Esophagus muscularis mucosa (tissue), 4 donors: ENCODE measurements at places on chromosomes 2 and 18. TPM values are rescaled to one million over a fixed set of nuclear protein-coding genes. Genes with fewer than 3 reads are reported as not detected.

DNA sequence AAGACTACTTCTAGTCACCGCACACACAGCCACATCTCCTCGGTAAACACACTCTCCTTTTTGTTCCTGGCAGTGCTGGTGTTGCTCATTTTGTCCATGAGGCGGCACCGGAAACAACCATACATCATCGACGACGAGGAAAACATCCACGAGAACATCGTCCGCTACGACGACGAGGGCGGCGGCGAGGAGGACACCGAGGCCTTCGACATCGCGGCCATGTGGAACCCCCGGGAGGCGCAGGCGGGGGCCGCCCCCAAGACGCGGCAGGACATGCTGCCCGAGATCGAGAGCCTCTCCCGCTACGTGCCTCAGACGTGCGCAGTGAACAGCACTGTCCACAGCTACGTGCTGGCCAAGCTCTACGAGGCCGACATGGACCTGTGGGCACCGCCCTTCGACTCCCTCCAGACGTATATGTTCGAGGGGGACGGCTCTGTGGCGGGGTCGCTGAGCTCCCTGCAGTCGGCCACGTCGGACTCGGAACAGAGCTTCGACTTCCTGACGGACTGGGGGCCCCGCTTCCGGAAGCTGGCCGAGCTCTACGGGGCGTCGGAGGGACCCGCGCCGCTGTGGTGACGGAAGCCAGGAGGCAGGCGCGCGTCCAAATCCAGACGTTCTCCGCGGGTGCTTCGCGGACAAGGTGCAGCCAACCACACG lies 221.0 kb downstream of the CDH20 start:
- DNase-seq: peak; percentile 75

- DNase-seq: no peak
These were observed 58.9 kb downstream of the FAM168B start for GRCh38 chr2:131034122-131035051.

DNA sequence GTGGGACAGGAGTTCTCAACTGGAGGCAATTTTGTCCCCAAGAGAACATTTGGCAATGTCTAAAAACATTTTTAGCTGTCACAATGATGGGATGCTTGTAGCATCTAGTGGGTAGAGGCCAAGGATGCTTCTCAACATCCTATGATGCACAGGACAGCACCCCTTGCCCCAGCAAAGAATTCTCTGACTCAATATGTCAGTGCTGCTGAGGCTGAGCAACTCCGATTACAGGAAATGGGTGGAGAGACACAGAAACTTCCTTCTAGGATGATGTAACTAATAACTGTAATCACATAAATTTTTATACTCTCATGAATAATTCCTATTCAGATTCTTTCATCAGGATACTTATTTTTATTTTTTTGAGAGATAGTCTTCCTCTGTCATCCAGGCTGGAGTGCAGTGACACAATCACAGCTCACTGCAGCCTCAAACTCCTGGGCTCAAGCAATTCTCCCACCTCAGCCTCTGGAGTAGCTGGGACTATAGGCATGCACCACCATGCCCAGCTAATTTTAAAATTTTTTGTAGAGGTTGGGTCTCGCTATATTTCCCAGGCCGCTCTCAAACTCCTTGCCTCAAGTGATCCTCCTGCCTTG lies 120.3 kb upstream of the ACAA2 start:
- DNase-seq: no peak

DNA sequence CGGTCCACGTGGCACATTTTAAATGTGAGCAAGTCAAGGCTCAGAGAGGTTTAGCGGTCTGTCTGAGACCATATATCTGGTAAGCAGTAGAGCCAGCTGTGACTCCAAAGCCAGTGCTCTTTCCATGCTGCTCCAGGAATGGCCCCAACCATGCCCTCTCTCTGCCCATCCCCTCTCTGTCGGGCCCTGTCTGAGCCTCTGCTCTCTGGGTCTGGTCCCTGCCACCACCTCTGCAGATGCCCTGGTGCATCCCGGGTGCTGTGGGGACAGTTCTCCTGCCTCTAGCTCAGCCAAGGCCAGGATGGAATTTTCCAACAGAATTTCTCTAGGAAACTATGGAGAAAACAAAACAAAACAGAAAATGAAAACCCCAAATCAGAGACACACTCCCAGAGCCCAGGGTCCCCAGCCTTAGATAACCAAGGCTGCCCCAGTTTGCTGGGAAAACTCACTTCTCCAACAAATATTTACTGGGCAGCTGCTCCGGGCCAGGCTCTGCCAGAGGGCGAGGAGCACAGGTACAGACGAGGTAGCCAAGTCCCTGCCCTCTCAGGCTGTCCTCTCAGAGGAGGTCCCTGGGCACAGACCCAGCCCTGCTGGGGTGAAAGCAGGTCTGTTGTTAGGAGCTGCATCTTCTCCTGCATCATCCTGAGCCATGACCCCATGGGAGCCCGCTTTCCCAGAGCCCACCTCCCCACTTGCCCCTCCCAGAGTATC lies 9.2 kb downstream of the ADRA2B start:
- no peak for DNase-seq

DNA sequence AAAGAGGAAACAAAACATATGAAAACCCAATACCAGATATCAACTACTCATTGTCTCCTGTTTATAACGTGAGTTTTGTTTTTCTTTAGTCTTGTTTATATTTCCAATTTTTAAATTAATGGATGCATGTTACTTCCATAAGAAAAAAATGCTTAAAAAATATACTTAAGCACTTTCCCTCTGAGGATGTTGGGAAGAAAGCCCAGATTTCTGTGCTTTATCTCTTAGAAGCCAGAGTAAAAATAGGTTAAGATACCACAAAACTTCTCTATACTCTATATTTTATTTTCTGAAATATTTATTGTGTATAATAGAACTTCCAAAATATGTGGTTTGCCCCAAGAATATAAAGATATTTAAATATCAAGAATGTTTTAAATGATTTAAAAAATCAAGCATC lies 633.9 kb downstream of the STK39 start:
- DNase-seq: no peak

The VWA3B gene
- total RNA-seq: not detected

The ARMC9 gene
- 262 TPM for total RNA-seq

The NPPC gene
- total RNA-seq: not detected

The HNMT gene
- 19.8 TPM for total RNA-seq
